ENCODE measurements at places on chromosomes 6 and 20. TPM values are rescaled to one million over a fixed set of nuclear protein-coding genes. Genes with fewer than 3 reads are reported as not detected.

TMEM170B gene
- total RNA-seq: 0.28 TPM

DEF6 gene
- total RNA-seq: 2.5 TPM

DNA sequence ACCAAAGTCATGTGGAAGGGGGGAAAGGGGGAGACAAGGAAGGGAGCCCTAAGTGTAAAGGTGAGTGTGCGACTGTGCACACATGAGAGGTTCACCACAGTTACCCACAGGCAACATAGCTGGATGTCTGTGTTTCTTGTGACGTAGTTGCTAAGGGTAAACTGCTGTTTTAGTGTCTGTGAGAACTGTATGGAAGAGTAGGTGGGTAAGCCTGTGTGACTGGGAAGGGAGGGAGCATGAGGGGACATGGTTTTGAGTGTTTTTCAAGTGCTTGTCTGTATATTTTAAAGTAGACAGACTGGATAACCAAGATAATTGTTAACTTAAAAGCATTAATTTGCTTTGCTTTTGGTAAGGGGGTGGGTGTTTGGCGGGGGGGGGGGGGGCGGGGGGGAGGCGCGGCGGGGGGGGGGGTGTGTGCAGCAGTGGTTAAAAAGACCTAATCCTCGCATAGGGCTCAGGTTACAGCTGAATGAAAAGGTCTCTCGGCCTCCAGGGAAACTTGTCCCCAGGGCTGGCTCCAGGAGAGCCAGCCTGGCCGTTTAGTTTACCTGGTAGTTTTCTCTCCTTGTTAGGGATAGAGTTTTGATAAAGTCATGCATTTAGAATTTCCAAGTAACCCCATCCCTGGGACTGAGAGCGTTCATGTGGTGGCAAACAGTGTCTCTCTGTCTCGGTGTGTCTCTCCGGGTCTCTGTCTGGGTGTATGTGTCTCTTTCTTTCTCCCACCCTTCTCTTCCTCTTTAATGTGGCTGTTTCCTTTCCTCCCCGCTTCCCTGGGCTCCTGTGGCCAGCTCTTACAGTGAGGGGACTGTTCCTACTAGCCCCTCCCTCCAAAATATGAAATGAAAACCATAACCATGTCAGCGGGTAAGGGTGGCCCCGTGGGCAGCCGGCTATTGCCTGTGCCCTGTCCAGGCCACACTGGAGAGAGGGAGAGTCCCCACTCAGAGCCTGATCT is 3.4 kb downstream of the SCUBE3 start:
- no peak for DNase-seq
- H3K4me1 ChIP-seq: peaks cover 34% of the 10 kb centered on the region
- H3K4me3 ChIP-seq: no peak overlapping the region
- H3K36me3 ChIP-seq: no peaks in the 10 kb centered on the region

EEF1A1 gene
- total RNA-seq: 28,223 TPM

GRCh38 chr20:58869662-58870227 is 17.2 kb downstream of the GNAS start:
- no peak overlapping the region for H3K4me3 ChIP-seq
- no peaks in the 10 kb centered on the region for H3K4me1 ChIP-seq
- peaks cover 19% of the 10 kb centered on the region for H3K27me3 ChIP-seq
- no peaks in the 10 kb centered on the region for H3K36me3 ChIP-seq

ROMO1 gene
- total RNA-seq: 223 TPM

GRCh38 chr6:13711324-13711732 is 307 bp downstream of the RANBP9 start:
- peaks cover 3% of the 10 kb centered on the region for H3K4me1 ChIP-seq
- no peaks in the 10 kb centered on the region for H3K27me3 ChIP-seq
- H3K36me3 ChIP-seq: no peaks in the 10 kb centered on the region
- DNase-seq: no peak
- peak overlapping the region; percentile 60 for H3K27ac ChIP-seq
- H3K4me3 ChIP-seq: peak overlapping the region; percentile 94

GGTLC1 gene
- total RNA-seq: not detected

- H3K4me3 ChIP-seq: no peak overlapping the region
- DNase-seq: no peak
- H3K27ac ChIP-seq: no peak overlapping the region
- peaks cover 3% of the 10 kb centered on the region for H3K27me3 ChIP-seq
- no peaks in the 10 kb centered on the region for H3K36me3 ChIP-seq
Measured at GRCh38 chr6:159152782-159153181, 16.4 kb upstream of the FNDC1 start.

GRCh38 chr20:37567671-37568588 is 40.3 kb upstream of the BLCAP start:
- no peak overlapping the region for H3K27ac ChIP-seq
- no peak overlapping the region for H3K4me3 ChIP-seq
- no peak for DNase-seq
- H3K27me3 ChIP-seq: peaks cover 54% of the 10 kb centered on the region
- H3K36me3 ChIP-seq: no peaks in the 10 kb centered on the region
- H3K4me1 ChIP-seq: no peaks in the 10 kb centered on the region

- DNase-seq: no peak
- no peaks in the 10 kb centered on the region for H3K27me3 ChIP-seq
- H3K27ac ChIP-seq: no peak overlapping the region
Measured at GRCh38 chr6:138896104-138896756, 91.8 kb downstream of the REPS1 start.

GRCh38 chr20:15138548-15139126 is 801.2 kb upstream of the FLRT3 start:
- no peak overlapping the region for H3K27ac ChIP-seq
- no peak for DNase-seq
- H3K4me1 ChIP-seq: no peaks in the 10 kb centered on the region
- no peak overlapping the region for H3K4me3 ChIP-seq
- no peaks in the 10 kb centered on the region for H3K36me3 ChIP-seq
- no peaks in the 10 kb centered on the region for H3K27me3 ChIP-seq

RFX6 gene
- not detected for total RNA-seq

DNA sequence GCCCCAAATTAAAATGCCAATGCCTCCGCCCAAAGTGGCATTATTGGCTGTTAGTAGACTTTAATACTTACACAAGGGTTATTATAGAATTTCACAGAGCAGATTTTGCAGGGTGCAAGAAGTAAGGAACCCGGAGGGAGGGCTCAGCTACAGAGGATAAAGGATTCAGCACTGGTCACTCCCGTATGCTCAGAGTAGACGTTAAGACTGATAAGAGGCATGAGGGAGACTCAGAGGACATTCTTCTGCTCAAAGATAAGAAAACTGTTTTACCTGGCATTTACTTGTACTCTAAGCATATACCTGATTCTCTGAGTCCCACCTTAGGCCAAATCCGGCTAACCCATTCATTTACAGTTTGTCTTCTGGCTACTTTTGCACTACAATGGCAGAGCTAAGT is 36.5 kb upstream of the OVOL2 start:
- no peaks in the 10 kb centered on the region for H3K4me1 ChIP-seq
- peaks cover 4% of the 10 kb centered on the region for H3K27me3 ChIP-seq
- no peak overlapping the region for H3K4me3 ChIP-seq
- DNase-seq: no peak

GRCh38 chr6:137883400-137884148 is 16.5 kb downstream of the TNFAIP3 start:
- H3K36me3 ChIP-seq: peaks cover 32% of the 10 kb centered on the region
- H3K4me3 ChIP-seq: no peak overlapping the region
- peak overlapping the region; percentile 45 for H3K27ac ChIP-seq
- H3K27me3 ChIP-seq: no peaks in the 10 kb centered on the region
- H3K4me1 ChIP-seq: peaks cover 2% of the 10 kb centered on the region

DNA sequence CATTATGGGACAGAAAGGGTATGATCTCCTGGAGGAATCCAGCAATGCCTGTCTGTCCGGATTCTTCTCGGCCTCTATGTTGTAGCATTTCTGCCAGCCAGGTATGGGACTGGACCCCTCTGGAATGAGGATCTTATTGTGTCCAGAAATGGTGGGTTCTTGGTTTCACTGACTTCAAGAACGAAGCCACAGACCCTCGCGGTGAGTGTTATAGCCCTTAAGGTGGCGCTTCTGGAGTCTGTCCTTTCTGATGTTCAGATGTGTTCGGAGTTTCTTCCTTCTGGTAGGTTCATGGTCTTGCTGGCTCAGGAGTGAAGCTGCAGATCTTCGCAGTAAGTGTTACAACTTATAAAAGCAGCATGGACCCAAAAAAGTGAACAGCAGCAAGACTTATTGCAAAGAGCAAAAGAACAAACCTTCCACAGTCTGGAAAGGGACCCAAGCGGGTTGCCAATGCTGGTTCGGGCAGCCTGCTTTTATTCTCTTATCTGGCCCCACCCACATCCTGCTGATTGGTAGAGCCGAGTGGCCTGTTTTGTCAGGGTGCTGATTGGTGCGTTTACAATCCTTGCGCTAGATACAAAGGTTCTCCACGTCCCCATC is 62.3 kb upstream of the IER3 start:
- no peak overlapping the region for H3K27ac ChIP-seq
- no peaks in the 10 kb centered on the region for H3K36me3 ChIP-seq
- H3K27me3 ChIP-seq: no peaks in the 10 kb centered on the region
- H3K4me1 ChIP-seq: no peaks in the 10 kb centered on the region

DNA sequence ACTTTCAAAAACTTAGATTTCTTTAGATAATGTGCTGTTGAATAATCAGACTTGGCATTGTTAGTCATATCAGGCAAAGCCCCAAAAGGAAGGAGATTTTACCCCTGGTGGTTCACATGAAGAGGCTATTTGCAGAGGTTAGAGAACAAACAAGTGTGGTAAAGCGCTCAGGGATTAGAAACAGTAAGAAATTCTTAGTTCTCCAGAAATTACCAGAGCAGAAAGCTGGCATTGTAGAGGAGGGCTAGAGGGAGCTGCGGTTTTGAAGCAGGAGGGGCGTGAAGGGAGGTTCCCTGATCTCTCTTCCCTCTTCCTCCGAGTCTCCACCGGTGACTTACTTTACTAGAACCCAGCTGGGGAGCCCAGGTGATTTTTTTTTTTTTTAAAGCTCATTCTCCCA is 10.2 kb downstream of the MYO6 start:
- H3K27me3 ChIP-seq: no peaks in the 10 kb centered on the region
- DNase-seq: no peak
- H3K27ac ChIP-seq: no peak overlapping the region
- H3K4me3 ChIP-seq: no peak overlapping the region

DNA sequence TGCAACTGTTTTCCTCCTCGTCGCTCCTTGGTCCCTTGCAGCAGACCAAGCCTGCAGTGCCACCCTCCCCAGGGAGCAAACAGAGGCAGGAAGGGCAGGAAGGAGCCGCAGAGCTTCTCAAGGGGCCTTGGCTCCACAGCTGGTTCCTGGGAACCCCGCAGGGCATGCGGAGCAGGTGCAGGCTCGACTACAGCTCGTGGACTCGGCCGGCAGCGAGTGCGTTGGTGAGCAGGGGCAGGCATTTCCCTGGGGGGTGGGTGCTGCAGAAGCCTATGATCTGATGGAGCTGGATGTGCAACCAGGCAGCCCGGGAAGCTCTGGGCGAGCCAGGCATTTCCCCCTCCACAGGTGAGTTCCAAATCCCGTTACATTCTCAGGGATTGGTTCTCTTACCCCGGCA is 37.1 kb downstream of the FRMD1 start:
- H3K4me3 ChIP-seq: no peak overlapping the region
- no peak for DNase-seq
- H3K27ac ChIP-seq: no peak overlapping the region
- H3K27me3 ChIP-seq: no peaks in the 10 kb centered on the region

DNA sequence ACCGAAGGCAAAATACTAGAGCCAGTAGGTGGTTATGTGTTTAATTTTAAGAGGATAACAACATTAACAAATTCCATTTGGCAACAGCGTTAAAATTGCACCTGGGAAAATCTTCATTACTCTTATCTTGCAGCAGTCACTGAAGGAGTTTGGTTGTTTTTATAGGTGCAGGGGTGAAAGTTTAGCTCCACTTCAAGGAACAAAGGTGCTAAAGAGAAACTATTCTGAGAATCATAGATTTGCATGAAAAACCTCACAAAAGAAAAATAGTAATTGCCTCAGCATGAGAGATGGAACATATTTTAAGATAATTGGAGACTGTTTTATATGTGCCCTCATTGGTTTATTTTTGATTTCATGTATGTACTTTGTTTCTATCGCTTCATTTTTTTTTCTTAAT is 444.4 kb downstream of the UTRN start:
- H3K27ac ChIP-seq: no peak overlapping the region
- DNase-seq: no peak
- H3K36me3 ChIP-seq: no peaks in the 10 kb centered on the region
- no peaks in the 10 kb centered on the region for H3K27me3 ChIP-seq

- peak; percentile 21 for DNase-seq
- H3K4me3 ChIP-seq: no peak overlapping the region
- no peaks in the 10 kb centered on the region for H3K4me1 ChIP-seq
- no peaks in the 10 kb centered on the region for H3K36me3 ChIP-seq
- no peaks in the 10 kb centered on the region for H3K27me3 ChIP-seq
Measured at GRCh38 chr6:72712910-72713309, 91.0 kb downstream of the KCNQ5 start.

BPI gene
- not detected for total RNA-seq

KIF25 gene
- total RNA-seq: not detected

- no peaks in the 10 kb centered on the region for H3K27me3 ChIP-seq
- no peak overlapping the region for H3K27ac ChIP-seq
- peaks cover 13% of the 10 kb centered on the region for H3K4me1 ChIP-seq
- H3K4me3 ChIP-seq: no peak overlapping the region
Measured at GRCh38 chr20:41275301-41275731, 42.2 kb downstream of the ZHX3 start.

DNA sequence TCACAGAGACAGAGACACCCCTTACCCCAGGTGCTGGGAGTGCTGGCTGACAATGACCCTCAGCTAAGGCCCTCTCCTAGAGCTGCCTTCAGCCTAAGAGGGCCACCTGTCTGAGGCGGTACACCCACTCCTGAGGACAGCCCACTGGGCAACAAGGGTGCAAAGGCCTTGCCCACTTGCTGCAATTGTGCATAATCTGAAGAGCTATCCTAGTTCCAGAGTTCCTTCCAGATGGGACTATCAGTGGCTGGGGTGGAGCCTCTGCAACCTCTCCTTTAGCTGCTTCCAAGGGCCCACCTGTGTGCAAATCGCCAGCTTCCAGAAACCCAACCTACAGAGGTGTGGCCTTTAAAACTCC is 87.5 kb downstream of the PREX1 start:
- no peak for DNase-seq
- H3K4me1 ChIP-seq: no peaks in the 10 kb centered on the region
- no peaks in the 10 kb centered on the region for H3K36me3 ChIP-seq
- H3K27me3 ChIP-seq: peaks cover 3% of the 10 kb centered on the region

DNA sequence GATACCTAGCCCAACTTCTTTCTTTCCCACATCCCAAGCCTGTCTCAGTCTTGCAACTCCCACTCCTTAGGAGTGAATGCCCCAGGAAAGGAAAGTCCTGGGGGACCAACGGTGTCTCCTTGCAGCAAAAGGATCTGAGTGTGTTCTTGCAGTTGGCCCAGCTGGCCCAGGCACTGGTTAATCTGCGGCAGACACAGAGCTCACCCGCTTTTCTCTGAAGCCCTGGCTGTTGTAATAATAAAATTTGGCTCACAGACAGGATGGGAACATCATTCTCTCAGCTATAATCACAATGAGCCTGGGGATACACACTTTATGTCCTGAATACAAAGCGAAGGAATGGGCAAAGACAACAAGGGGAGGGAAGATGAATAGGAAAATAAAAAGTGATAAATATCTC is 287.0 kb upstream of the PRND start:
- no peaks in the 10 kb centered on the region for H3K36me3 ChIP-seq
- no peaks in the 10 kb centered on the region for H3K27me3 ChIP-seq
- H3K4me3 ChIP-seq: no peak overlapping the region
- peak; percentile 15 for DNase-seq
- H3K4me1 ChIP-seq: peaks cover 12% of the 10 kb centered on the region

MCCD1 gene
- total RNA-seq: not detected

ZNF334 gene
- total RNA-seq: 1.4 TPM

All from IMR-90 (cell line).